ENCODE measurements at places on chromosomes 3 and 15. TPM values are rescaled to one million over a fixed set of nuclear protein-coding genes. Genes with fewer than 3 reads are reported as not detected.

Gene SLC12A6
- total RNA-seq = 20.6 TPM

Gene FAM174B
- total RNA-seq = 22.1 TPM

Gene OR4F15
- not detected for total RNA-seq

Gene ABHD10
- 8.2 TPM for total RNA-seq

Gene GREM1
- 0.60 TPM for total RNA-seq

Gene THAP10
- total RNA-seq = 1.7 TPM

Gene SCN5A
- total RNA-seq = 13.3 TPM

Gene SYNPR
- total RNA-seq = not detected

Data from psoas muscle (tissue), 8 donors.